Jurkat, Clone E6-1 (cell line): ENCODE measurements at places on chromosomes 6 and 20.

GRCh38 chr6:86934365-86934764 is 3.0 kb upstream of the HTR1E start:
- DNase-seq, result no peak

GRCh38 chr6:131136021-131136786 is 937 bp downstream of the AKAP7 start:
- DNase-seq, result no peak

- DNase-seq, result no peak
These were observed 12.6 kb downstream of the LRP11 start for GRCh38 chr6:149851461-149852110.

DNA sequence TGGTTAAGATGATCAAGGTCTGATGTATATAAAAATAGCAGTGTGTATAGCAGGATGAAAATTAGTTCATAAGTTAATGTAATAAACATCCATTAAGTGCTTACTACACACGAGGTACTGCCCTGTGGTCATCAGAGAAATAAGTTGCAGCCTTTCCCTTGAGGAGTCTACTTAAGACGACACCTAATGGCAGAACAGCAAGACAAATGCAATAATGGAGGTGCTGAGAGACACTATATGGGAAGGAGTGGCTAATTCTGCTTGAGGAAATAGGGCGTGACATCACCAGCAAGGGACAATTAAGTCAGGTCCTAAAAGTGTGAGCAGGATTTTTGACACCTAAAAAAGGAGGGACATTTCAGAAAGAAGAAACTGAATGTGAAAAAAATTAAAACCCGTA is 75.2 kb downstream of the BACH2 start:
- DNase-seq, result no peak

GRCh38 chr6:54198134-54198533 is 86.9 kb downstream of the MLIP start:
- DNase-seq, result no peak

DNA sequence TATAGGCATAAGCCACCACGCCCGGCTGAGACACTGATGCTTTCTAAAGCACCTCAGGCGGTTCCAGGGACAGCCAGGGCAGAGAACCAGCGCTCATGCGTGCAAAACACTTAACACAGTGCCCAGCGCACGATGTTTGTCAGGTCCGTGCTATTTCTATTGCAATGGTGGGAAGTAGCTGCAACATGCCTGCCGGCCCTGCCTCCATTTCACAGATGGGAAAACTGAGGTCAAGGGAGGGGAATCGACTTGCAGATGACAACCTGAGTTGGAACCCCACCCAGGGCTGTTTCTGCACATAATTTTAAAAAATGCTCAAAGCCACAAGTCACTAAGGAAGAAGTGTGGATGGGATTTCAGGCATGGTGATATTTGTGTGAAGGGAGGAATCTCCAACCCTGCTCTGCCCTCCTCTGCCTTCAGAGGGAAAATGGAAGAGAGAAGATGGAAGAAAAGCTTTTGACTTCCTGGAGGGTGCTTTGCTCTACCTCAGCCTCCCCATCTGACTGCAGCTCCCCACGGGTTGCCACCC is 39.9 kb downstream of the KIAA1755 start:
- DNase-seq, result no peak

GRCh38 chr6:71347119-71347518 is 58.5 kb downstream of the OGFRL1 start:
- no peak for DNase-seq

DNA sequence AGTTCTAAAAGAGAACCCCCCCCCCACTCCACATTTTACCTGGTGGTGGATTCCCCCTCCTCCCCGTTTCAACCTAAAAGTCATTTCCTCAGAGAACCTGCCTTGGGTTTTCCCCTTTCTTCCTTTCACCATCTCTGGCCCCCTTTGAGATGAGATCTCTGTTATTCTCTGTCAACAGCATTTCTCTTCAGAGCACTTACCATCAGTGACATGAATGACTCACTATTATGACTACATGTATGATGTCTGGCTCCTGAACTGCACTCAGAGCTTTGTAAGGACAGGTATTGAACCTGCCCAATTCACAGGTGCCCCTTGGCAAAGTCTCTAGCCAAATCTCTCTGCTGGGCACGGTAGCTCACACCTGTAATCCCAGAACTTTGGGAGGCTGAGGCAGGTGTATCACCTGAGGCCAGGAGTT is 61.4 kb upstream of the JARID2 start:
- no peak for DNase-seq

DNA sequence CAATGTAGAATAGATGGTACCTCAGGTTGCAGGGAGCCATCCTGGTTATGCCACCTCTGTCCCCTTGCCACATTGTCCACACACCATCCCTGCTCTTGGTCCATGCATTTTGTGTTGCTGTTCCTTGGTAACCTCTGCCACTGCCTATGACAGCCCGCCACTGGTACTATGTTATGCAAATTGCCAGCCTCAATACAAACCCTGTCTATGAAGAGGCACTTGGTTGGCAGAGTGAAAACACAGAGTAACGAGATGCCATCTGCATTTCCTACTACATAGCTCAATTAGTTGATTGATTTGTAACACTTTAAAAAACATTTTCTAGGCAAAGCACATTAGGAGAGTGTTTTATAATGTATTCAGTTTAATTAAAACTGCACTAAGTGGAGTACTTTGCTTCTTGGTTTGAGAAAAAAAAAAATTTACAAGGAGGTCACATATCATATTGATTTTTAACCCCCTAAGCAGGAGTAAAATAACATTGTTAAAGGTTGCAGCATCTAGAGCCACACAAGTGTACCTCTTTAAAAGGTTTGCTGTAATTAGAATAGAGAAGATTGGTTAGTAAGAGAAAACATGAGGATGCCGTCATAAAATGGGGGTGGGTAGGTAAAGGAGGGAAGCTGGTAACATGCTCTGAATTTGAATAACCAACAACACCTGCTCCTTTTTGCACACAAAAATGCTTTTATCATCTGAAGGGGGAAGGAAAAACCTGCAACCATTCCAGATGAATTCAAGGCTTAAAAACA is 817.1 kb downstream of the KIF16B start:
- no peak for DNase-seq

DNA sequence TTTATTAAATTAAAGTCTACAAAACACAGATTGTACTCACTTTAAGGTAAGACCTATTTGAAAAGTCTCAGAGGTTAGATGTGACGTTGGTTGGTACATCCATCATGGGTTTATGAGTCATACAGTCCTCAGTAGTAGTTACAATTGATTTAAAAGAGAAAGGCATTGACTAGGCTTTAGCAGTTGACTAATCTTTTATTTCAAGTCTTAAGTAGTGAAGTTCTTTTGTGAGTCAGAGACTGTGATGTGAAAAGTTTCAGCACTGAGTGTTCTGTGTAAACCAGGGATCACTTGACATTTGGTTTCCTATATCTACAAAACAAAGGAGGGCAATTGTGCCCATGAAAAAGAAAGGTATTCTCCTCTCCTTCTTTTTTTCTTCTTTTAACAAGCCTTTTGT is 221.3 kb downstream of the GRIK2 start:
- no peak for DNase-seq

DNA sequence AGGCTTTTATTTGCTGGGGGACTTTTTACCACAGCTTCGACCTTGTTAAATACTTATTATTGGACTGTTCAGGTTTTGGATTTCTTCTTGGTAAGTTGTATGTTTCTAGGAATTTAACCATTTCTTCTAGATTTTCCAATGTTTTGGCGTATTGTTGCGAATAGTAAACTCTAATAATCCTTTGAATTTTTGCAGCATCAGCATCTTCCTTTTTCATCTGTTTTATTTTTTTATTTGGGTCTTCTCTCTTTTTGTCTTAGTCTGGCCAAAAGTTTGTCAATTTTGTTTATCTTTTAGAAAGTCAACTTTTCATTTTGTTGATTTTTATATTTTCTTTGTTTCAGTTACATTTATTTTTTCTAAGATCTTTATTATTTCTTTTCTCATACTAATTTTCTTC is 1272.0 kb downstream of the HACE1 start:
- DNase-seq, result no peak

- DNase-seq, result no peak
These were observed 105.0 kb upstream of the HDDC2 start for GRCh38 chr6:125406741-125407140.

- DNase-seq, result no peak
These were observed 4.0 kb upstream of the LIN28B start for GRCh38 chr6:104952911-104953399.

GRCh38 chr6:31713991-31714684 is 1.0 kb upstream of the LY6G6D start:
- DNase-seq, result no peak

DNA sequence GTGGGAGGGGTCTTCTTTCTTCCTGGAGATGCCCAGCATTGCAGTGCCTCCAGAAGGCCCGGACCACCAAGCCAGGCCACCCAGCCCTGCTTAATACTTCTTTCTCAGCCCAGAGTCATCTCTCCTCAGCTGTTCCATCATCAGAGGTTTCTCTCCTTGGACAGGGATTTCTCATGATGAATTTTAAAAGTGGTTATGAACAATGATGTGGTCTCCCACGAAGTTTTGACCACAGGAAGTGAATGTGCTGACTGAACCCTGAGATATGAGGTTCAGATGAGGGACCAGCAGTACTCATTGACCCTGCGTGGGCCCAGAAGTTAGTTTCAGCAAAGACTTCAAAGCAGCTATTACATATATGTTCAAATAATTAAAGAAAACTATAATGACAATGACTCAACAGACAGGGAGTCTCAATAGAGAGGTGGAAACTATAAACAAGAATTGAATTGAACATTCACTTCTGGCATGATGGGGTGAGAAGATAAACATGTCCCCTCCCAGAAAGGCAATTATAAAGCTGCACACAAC is 114.5 kb upstream of the SLC22A16 start:
- no peak for DNase-seq

GRCh38 chr6:155352811-155353210 is 38.5 kb upstream of the TFB1M start:
- no peak for DNase-seq

- DNase-seq, result no peak
These were observed 21.2 kb downstream of the GNAS-AS1 start for GRCh38 chr20:58829531-58829941.

DNA sequence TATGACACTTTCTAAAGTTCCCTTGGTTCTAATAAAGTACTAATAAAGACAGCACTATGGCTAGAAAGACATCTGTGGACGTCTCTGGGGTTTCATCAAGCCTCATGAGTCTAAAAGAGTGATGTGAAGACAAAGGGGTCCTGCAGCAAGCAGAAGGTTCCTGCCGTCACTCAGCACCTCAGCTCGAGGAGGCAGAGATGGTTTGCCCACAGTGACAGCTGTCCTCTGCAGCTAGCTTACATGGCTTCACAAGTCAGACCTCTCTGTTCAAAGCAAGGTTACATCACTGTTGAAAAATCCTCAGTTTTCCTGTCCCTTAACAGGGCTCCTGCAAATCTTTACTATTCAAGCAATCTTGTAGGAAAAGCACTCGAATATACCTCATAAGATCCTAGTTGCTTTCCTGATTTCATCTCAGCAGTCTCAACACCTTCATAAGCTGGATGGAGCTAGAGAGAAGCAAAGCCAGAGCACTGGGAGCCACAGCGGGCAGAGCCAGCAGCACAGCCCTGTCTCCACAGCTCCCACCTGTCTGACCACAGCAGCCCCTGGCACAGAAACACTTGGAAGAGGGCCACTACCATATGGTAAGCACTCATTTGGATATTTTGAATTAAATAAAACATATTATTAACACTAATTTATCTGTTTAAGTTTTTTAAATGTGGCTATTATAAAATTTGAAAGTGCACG is 202.3 kb downstream of the GMDS start:
- DNase-seq, result no peak

- DNase-seq, result no peak
These were observed 109.7 kb downstream of the FAM120B start for GRCh38 chr6:170416303-170416702.

DNA sequence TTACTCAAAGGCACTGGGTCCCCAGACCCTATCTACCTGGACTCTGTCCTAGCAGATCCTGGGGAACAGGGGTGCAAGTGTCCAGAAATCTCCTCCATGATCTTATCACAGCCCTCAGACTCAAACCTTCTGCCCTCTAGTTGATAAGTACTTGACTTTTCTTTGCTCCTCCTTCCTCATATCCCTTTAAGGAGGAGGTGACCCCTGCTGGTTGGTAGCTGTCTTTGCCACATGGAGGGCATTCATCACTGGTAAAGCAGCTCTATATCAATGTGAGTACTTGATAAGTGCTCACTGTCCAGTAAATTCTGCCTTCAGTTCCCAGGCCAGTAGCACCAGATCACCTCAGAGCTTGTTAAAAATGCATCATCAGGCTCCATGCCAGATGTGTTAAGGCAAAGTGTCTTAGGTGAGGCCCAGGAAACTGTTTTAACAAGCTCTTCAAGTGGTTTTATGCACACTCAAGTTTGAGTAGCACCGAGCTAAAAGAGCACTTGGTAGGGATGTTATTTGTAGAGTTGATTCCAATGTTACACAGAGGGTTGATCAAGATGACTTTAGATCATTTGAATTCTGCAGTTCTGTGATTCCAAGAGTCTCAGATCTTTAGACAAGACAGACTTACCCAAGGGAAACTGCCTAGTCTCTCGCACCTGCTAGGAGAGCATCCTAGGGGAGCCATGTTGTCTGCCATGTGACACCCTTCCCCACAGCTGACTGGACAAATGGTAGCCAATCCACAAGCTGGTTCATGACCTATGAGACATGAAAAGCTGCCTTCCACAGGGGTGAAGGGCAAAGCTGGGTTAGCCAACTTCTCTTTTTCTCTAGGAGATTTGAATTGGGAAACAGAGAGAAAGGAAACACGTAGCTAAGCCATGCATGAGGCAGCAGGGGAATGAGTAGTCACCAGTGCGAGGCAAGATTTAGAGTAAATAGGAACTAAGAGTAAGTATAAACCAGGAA is 18.6 kb downstream of the TREML2 start:
- DNase-seq, result peak; percentile 82

DNA sequence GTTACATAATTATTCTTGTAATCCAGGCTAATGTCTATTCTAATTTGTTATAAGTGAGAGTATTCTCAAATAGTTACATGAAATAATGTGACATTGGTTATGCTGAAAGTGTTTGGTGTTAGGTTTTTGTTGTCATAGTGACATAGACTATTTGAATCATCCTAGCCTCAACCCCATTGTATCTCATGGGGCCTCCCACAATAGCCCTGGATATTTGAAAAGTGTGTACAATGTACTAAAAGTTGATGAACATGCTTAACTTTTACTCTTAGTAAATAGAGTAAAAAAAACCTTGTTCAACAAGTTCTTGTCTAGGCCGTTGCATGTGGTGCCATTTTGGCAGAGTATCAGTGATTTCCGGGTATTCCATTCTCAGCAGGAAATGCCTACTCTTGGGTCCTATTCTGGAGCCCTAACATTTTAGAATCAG is 83.0 kb downstream of the RTN4IP1 start:
- no peak for DNase-seq

GRCh38 chr6:110614586-110614985 is 138.2 kb upstream of the SLC22A16 start:
- DNase-seq, result no peak

- no peak for DNase-seq
These were observed 390.1 kb upstream of the CITED2 start for GRCh38 chr6:139764498-139764986.

- no peak for DNase-seq
These were observed 688.4 kb downstream of the HTR1B start for GRCh38 chr6:76774781-76775384.
